NCI-H1417 (cell line): ENCODE measurements at places on chromosomes 1 and 21.

- DNase-seq, result no peak
These were observed 2.7 kb upstream of the MPZL1 start for GRCh38 chr1:167718914-167719691.

GRCh38 chr1:22184892-22185612, 42.2 kb upstream of the WNT4 start:
- peak; percentile 81 for DNase-seq

DNA sequence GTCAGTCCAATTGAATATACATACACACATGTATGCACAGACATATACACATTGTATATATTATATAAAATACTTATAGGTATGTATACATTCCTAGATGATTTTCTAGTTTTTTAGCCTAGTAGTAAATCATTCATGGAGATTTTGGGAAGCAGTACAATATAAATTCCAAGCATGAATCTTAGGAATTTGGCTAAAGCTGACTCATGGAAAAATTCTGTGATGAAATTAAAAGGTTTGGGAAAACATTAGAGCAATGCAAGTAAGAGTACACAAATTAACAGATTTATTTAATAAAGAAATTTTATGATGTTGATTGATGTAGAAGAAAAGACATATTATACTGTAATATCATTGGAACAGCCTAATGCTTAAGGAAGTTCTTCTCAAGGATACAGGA, 43.7 kb upstream of the PTGFR start:
- no peak for DNase-seq

DNA sequence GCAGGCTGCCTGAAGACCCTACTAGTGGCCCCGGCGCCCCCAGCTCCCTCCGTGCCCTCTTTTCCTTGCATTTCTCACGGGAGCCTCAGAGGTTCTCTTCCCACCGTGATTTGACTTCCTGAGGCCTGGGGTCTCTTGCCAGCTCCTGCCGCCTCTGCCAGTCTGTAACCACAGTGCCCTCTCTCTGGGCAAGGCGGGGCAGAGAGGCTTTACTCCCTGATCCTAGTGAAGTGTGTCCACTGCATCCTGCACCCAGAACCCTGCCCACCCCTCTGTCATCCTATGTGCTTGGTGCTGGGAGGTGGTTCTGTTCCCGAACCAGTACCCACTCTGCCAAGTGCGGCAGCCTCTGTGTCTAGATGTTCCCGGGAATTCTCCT, 2.4 kb downstream of the ESPN start:
- DNase-seq, result no peak

DNA sequence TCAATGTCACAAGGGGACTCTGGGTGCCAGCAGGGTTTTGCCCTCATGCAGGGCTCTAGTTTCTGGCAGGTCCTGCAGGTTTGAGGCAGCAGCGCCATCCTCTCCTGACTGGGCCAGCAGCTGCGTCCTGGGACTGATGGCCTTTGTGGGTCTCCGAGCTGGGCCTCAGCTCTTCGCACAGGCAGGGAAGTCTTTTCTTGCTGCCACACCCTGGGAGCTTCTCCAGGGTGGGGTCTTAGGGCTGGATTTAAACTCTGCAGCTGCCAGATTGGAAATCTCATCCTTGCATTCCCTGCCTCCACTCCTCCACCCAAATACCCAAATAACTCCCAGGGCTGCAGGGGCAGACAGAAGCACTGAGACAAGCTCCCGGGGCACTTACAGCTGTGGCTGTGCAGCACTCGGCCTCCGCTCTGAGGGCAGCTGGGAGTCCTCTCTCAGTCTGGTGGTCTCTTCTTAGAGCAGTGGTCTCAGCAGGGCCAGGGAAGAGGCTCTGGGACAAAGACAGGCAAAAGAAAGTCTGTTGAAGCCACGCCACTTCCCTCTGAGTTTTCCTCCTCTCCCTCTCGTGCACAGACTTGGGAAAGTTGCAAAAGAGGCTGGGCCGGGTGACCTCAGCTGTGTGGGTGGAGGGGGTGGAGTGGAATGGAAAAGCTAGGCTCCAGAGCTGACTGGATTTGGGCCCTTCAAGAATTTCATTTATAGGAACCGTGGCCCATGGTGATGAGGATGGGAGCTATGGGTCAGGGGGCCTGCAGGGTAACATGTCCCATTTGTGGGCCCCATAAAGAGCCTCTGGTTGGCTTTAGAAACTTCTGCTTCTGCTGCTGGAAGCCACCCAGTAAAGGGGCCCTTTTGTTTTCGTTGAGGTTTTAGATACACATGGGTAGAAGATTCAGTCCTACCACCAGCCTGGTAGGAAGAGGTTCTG, at the start of gene RAB7B:
Gene RAB7B (minus strand): TSS at position 525 of the 931 bp plus-strand sequence. CDS start 9,260 bp downstream, outside the sequence.
- no peak for DNase-seq

- no peak for DNase-seq
These were observed 160.5 kb downstream of the LRRC7 start for GRCh38 chr1:69728206-69728605.

- DNase-seq, result no peak
These were observed 186.2 kb upstream of the C1orf174 start for GRCh38 chr1:4086085-4086850.

DNA sequence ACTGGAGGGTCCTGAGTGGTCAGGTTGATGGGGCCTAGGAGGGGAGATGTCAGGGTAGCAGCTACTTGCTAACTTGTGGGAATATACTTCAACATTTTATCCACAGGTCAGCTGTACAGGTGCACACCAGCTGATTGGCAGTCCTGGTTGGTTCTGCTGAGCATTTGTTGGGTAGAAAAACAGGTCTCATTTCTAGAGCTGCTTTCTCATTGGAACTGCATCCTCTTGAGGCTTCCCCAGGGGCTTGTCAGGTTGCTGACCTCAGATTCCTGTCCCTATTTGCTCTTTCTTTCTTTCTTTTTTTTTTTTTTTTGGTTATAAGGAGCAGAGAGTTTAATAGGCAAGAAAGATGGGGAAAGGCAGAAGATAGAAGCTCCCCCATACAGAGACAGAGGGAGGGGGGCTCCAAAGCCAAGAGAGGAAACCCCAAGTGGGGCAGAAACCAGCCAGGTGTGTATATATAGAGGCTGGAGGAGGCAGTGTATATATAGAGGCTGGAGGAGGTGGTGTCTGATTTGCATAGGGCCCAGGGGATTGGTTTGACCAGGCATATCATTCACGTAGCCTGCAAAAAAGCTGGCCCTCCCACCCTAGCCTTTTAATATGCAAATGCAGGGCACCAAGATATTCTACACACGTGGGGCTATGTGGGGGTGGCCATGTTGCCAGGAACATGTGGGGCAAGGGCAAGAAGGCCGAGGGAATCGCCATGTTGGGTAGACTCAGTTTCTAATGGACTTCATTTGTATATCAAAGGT, 57.3 kb upstream of the STUM start:
- DNase-seq, result no peak
